RPMI8226 (cell line): ENCODE measurements at places on chromosomes 3 and 15.

DNA sequence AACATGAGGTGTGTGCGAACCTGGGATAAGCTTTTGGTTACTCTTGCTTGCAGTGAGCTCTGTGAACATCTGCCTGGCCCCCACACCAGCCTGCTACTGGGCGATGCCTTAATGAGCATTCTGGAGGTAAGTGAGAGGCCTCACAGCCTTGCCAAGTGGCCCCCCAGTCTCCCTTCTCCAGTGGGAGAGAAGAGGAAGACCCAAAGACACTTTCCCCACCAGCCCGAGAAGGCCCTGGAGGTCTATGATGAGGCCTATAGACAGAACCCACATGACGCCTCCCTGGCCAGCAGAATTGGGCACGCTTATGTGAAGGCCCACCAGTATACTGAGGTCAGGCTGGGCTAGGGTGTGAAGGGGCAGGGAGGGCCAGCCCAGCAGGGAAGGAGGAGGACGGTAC, 22.5 kb downstream of the TTC21A start:
- DNase-seq, result no peak

GRCh38 chr3:170564664-170565063, 21.2 kb downstream of the SLC7A14 start:
- no peak for DNase-seq

DNA sequence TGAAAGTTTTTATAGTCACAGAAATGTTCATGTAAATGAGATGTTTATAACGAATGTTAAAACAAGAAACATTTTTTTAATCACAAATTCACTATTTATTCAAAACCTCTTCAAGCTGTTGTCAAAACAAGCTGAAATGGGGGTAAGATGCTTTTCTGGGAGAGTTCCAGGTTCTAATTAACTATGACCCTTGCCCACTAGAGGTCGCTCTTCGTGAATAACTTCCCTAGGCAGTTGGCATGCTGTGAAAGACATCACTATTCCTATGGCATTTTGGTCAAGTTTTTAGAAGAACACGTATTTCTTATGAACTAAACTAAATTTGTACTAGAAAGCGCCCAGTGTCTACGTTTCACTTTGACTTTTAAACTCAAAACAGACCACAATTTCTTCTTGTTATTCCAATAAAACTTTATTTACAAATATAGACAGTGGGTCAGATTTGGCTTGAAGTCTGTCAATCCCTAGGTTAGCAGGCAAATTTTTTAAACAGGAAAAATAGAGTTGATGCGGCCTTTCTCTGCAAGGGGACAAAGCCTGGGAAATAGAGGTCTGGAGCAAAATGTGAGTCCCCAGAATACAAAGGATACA, 62.8 kb upstream of the CMTM8 start:
- peak; percentile 78 for DNase-seq

GRCh38 chr15:84949845-84950569, 31.6 kb upstream of the PDE8A start:
- no peak for DNase-seq

DNA sequence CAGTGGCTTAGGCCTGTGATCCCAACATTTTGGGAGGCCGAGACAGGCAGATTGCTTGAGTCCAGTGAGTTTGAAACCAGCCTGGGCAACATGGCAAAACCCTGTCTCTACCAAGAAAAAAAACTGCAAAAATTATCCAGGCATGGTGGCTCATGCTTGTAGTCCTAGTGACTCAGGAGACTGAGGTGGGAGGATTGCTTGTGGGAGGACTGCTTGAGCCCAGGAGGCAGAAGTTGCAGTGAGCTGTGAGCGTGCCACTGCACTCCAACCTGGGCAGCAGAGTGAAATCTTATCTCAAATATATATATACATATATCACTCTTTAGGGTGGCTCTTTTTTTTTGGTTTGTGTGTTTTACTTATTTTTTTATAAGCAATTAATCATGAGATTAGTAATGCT, 83.7 kb upstream of the WDR72 start:
- DNase-seq, result no peak

DNA sequence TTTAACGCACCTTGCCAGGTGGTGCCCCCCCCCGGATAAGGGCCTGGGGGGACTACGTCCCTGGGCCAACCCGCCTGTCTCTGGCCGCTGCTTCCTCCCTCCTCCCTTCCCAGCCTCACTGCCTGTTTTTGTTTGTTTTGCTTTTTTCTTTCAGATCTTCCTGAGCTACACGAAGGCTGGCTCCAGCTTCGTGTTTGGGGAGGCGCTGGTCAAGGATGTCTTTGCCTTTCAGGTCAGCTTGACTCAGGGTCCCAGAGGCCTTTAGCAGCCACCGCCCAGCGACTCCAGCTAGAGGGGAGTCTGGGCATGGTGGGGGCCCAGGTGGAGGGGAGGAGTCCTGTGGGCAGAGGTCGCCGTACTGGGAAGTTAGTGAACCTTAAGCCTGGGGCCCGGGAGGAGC, 24.1 kb downstream of the SLC28A1 start:
- DNase-seq, result peak; percentile 21

DNA sequence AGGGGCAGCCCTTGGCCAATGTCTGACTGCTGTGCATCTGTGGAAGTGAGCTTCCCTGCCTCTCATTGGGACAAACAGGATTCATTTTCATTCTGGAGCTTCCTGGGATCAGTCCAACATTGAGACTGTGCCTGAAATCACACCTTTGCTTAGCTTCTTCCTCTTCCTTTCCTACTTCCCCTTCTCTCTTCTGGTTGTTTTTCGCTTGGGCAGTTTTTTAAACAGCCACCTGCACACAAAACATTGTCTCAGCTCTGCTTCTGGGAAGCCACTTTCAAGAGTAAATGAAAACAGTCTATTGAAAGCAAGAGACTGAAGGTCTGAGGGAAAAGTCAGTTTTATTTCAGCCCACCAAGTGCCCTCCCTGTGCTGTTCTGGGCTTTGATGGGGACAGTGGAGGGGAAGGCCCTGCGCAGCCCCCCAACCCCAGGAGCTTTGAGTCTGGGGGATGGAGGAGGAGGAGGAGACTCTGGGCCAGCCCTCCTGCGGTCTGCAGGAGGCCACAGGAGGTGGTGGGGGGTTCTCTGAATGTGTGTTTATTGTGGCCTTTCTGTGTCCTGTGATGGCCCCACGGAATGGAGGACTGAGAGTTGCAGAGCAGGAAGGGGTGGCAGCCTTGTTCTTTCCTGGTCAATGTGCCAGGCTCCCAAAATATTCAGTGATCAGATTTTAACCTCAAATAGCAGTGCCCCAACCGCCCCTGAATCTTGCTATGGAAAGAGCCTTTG, 7.8 kb upstream of the ISLR2 start:
- peak; percentile 70 for DNase-seq

DNA sequence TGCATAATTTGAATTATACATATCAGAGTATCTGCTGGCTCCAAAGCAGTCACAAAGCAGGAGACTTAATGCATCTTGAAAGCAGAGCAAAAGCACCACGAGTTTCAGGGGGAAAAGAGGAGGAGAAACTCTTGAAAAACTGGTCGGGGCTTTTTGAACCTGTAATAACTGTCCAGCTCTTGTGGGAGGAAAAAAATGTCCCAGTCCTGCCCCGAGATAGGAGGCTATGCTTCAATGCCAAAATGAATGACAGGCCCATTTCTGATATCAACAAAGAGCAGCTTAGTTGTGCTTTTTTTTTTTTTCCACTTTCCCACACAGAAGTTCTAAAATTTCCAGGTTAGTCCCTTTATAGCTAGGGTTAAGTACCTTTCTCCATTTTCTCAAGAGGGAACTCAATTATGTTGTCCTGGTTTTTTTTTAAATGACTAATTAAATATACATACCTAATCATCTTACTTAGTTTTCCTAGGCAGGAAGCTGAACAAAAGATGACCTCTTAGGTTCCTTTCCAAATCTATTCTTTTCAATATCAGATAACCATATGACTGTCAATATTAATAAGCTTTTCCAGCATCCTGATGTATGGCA, 120.2 kb downstream of the TFDP2 start:
- DNase-seq, result no peak

GRCh38 chr3:196995027-196995426, 26.4 kb upstream of the PIGZ start:
- DNase-seq, result no peak

DNA sequence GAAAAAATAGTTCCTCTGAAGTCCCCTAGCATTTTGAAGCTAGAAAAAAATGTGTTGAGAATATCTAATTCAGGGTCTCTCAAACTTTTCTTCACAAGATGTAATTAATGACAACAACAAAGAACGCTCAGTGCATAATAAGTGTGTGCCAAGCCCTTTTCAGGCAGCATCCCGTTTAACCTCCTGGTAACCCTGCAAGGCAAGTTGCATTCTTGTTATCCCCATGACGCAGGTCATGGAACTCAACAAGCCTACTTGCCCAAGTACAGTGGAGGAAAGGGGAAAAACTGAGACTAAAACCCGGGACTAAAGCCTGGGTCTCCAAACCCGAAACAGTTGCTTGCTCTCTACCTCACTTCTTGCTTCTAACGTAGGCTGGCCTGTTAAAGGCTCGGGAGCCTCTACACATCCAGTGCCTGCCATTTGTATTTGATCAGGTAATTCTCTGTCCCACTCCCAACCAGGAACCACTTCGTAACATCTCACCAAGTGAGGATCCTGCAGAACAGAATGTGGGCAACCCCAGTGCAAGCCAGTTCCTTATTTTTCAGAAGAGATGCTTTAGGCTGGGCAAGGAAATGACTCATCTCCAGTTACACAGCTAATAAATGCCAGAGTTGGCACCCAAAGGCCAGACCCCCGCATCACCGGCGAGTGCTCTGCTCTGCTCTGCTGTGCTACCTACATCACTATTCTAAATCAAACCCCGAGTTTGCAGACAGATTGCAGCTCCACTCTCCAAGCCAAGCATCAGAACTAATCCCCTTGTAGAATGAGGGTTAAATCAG, 28.3 kb downstream of the LMCD1 start:
- no peak for DNase-seq

- no peak for DNase-seq
These were observed 3.4 kb downstream of the GHSR start for GRCh38 chr3:172444821-172445220.

DNA sequence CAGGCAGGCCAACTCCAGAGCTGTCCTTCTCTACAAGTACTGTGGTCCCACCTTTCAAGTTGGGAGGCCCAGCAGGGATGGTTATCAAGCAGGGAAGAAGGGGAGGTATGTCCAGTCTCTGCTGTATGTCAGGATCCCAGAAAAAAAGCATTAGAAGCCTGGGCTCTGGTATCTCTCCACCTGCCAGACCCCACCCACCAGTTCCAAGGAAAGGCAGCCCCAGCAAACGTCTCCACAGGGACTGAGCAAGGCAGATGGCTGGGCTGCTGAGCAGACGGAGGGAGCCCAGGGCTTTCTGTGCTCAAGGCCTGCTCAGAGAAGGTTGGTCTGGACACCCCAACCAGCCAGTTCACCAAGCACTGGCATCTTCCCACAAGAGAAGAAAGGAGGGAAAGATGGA, 287.8 kb downstream of the XXYLT1 start:
- no peak for DNase-seq

DNA sequence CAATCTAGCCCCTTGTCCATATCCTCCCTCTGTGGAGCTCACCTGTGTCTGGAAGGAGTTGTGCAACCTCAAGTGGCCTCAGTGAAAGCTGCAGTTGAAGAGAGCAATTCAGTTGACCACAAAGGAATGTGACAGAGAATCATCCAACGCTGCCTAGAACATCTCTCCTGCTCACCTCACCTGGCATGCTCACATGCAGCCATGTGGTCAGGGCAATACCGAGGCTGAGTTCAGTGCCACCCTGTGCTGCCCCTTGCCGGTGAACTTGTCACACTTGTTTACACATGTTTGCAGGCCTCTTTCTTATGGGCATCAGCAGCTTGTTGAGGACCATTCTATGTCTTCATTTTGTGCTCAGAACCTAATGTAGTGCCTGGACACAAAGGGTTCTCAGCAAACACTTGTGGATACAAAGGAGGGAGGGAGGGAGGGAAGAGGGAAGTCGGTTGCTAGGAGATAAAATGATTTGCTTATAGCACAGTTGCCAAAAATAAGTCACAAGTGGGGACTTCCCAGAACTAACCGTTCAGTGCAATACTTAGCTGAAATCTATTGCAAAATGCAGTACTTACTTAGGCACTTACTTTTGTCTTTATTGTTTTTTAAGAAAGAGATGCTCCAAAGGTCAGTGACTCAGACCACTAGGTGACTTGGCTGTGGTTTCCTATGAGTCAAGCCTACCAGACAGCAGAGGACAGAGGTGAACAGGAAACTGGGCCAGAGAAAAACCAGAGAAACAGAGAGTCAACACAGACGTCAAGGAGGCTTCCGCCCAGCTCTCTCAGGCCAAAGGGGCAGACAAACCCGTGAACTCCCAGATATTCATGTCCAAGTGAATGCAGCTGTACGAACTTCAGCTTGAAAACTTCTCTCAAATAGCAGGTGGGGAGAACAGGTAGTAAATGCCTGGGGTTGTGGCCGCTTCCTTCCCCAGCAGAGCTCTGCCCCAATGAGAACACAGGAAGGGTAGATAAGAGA, 227.8 kb upstream of the CTNNB1 start:
- peak; percentile 43 for DNase-seq

DNA sequence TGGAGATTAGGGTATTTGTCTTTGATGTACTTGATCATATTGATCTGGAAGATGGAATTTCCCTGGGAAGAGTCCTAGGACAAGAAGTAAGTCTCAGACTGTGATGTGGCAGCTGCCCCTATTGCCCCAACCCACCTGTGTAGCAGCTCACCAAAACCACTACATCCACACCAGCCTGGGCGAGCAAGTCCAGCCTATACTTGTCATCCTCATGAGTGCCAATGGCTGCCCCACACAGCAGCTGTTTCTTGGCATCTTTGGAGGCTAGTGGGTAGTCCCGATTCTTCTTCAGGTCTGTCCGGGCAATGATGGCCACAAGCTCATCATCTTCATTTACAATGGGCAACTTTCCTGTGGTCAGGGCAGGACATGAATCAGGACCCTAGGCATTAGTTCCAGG, 2.7 kb downstream of the IMPDH2 start:
- DNase-seq, result no peak

- DNase-seq, result no peak
These were observed 37.4 kb downstream of the RBMS3 start for GRCh38 chr3:29318251-29318650.

- DNase-seq, result no peak
These were observed 56.1 kb downstream of the BFSP2 start for GRCh38 chr3:133455960-133456359.

GRCh38 chr3:73697020-73697419, 72.3 kb upstream of the PDZRN3 start:
- no peak for DNase-seq

- no peak for DNase-seq
These were observed 43.7 kb upstream of the GNB5 start for GRCh38 chr15:52234596-52235541.

DNA sequence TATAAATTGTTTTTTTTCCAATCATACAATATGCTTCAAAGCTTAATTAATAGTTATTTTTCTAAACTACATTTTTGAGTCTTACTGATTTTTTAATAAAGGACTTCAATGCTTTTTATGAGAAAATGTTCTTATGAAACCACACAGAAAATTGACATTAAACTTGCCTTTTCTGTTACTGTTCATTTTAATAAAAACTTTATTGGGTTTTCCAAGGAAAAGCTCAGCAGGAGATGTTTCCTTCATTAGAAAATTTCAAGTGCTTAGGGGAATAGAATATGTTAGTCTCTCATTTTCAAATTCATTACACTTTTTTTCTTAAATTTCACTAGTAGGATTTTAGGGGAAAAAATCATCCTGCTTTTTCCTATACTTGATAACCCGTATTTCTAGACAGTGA, 711.4 kb downstream of the DIPK2A start:
- no peak for DNase-seq
